Progenitor cell of endocrine pancreas (in vitro differentiated cells): ENCODE measurements at places on chromosomes 6 and 20.

GRCh38 chr6:811191-811590, 118.3 kb upstream of the EXOC2 start:
- DNase-seq, result no peak

DNA sequence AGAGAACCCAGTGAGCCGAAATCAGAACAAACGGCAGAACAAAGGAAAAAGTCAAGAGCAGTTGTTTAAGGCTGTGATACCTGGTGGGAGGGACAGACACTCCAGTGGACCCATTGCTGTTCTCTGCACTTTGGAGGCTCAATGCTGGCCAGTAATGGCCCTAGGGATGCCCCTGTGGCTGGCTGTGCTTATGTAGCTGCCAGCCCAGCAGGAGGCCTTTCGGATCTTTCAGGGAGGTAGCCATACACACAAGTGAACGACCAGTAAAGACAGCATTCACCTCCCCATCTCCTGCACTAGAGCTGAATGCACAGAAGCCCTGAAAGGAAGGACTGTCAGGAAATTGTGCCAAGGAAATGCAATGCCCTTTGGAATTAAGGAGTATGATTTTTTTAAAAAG, 34.3 kb downstream of the GPLD1 start:
- DNase-seq, result no peak

GRCh38 chr6:78400076-78400475, 467.3 kb upstream of the IRAK1BP1 start:
- DNase-seq, result no peak

DNA sequence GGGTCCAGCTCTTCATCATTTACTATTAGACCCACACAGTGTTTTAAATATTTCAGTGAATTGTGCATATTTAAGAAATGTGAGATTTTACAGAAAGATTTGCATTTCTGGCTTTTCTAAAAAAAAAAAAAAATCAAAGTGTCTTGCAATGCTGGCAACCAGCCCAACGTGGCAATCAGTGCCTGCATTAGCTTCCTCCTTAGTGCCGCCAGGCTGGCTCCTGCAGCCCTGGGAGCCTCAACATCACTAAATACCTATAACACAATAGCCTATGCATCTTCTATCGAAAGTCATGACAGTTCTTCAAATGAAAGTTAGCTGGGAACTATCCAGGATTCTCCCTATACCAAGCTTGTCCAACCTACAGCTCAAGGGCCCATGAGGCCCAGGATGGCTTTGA, 9.4 kb upstream of the CD93 start:
- DNase-seq, result no peak
